ENCODE measurements at places on chromosomes 16 and 17.

- no peak for DNase-seq
These were observed 283.0 kb downstream of the MAF start for GRCh38 chr16:79317521-79317920.

DNA sequence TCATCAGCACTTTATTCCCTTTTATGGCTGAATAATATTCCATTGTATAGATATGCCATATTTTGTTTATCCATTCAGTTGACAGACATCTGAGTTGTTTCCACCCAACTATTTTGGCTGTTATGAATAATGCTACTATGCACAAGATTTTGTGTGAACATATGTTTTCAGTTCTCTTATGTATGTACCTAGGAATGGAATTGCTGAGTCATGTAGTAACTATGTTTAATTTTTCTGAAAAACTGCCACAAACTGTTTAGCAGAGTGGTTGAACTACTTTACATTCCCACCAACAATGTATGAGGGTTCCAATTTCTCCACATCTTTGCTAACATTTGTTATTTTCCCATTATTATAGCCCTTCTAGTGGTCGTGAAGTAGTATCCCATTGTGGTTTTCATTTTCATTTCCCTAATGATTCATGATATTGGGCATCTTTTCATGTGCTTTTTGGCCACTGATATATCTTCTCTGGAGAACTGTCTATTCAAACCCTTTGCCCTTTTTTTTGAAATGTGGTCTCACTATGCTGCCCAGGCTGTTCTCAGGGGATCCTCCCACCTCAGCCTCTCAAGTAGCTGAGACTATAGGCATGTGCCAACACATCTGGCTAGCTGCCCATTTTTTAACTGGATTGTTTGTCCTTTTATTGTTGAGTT is 26.3 kb downstream of the SMURF2 start:
- DNase-seq: no peak

DNA sequence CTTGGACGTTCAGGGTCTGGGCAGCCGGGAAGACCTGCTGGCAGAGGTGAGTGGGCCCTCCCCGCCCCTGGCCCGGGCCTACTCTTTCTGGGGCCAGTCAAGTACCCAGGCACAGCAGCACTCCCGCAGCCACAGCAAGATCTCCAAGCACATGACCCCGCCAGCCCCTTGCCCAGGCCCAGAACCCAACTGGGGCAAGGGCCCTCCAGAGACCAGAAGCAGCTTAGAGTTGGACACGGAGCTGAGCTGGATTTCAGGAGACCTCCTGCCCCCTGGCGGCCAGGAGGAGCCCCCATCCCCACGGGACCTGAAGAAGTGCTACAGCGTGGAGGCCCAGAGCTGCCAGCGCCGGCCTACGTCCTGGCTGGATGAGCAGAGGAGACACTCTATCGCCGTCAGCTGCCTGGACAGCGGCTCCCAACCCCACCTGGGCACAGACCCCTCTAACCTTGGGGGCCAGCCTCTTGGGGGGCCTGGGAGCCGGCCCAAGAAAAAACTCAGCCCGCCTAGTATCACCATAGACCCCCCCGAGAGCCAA is 8.6 kb upstream of the ABCC3 start:
- peak; percentile 75 for DNase-seq

GRCh38 chr17:78266771-78267170 is 35.3 kb downstream of the TMEM235 start:
- no peak for DNase-seq

- no peak for DNase-seq
These were observed 63.5 kb downstream of the PRMT7 start for GRCh38 chr16:68374246-68374805.

- DNase-seq: no peak
These were observed 78.7 kb upstream of the LGALS9 start for GRCh38 chr17:27552276-27552732.

DNA sequence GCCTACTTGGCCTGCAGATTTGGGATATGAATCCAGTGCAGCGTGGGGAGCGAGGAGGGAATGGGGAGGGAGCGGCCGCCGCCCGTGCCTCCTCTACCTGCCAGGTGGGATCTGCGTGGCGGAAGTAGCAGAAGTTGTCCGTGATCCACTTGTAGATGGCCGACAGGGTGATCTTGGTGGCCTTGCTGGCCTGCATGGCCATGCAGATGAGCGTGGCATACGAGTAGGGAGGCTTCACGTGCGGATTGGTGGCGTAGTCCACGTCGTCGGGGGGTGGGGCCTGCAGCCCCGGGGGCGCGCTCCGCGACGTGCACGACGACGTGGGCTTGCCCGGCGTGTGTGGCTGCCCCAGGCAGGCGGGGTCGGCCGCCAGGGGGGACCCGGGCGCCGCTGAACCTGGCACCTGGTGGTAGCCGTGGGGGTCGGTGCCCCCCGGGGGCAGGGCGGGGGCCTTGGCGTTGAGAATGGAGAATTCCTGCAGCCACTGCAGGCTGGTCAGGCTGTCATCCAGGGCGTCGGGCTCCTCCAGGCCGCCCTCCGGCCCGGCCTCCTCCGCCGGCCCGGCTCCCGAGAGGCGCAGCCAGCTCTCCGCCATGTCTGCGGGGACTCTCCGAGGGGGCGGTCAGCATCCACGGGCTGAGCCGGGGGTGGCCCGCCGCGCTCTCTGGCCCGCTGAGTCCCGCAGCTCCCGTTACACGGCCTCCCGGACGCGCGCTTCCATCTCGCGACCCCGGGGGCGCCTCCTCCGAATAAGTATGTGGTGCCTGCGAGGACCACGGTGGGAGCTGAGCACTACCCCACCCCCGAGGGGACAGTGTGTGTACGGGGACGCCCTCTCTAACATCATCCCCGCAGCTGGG is 1.0 kb downstream of the FOXJ1 start:
- DNase-seq: no peak

- no peak for DNase-seq
These were observed 151.1 kb downstream of the SDK2 start for GRCh38 chr17:73492821-73493814.

- DNase-seq: no peak
These were observed 16.5 kb upstream of the SOX9 start for GRCh38 chr17:72104164-72104862.

GRCh38 chr16:22008215-22009059 is 526 bp downstream of the MOSMO start:
- peak; percentile 36 for DNase-seq

- no peak for DNase-seq
These were observed 6.2 kb upstream of the TBKBP1 start for GRCh38 chr17:47687748-47688147.

DNA sequence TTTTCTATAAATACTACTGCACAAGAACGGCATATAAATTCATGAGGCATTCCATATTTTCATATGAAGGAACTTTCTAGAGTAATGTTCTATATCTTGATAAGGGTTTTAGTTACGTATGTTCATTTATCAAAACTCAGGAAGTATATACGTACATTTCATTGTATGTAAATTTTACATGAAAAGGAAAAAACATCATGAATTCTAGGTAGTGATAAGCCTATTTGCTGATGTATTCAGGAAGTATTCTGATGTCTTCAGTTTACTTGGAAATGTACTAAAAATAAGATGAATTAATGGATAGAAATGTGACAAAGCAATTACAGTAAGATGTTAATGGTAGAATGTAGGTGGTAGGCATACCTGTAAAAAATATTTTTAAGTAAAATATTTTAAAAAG is 4.7 kb downstream of the DGKE start:
- DNase-seq: no peak

DNA sequence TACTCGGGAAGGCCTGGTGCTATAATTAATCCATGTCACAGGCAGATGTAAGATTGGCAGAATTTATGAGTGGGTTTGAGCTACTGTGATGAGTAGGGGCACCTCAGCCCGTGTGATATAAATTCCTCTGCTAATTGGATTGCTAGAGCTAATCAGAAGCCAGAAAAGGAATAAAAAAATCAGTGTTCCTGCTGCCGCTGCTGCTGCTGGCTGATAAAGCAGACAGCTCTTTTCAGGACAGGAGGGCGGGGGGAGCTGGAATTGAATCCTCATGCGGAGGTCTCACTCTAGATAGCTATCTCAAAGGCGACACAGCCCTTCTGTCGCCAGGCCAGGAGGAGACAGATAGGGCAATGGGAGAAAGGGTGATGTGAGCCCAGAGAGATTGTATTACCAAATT is 182.7 kb upstream of the ZFHX3 start:
- DNase-seq: no peak

DNA sequence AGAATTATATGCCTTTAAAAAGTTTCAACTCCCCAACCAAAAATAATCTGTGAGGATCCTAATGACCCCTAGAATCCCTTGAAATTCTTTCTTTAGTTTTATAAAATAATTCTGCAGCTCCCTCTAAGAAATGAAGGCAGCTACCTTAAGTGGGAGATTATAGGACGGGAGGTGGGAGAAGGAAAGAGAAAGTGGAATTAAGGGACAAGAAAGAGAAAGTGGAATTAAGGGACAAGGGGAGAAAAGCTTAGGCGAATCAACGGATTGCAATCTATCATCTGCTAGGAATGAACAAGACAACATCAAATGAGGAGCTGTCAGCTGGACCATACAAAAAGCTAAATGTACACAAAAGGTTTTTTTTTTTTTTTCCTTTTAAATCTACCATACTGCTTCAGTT is 262.0 kb downstream of the ZFHX3 start:
- no peak for DNase-seq

DNA sequence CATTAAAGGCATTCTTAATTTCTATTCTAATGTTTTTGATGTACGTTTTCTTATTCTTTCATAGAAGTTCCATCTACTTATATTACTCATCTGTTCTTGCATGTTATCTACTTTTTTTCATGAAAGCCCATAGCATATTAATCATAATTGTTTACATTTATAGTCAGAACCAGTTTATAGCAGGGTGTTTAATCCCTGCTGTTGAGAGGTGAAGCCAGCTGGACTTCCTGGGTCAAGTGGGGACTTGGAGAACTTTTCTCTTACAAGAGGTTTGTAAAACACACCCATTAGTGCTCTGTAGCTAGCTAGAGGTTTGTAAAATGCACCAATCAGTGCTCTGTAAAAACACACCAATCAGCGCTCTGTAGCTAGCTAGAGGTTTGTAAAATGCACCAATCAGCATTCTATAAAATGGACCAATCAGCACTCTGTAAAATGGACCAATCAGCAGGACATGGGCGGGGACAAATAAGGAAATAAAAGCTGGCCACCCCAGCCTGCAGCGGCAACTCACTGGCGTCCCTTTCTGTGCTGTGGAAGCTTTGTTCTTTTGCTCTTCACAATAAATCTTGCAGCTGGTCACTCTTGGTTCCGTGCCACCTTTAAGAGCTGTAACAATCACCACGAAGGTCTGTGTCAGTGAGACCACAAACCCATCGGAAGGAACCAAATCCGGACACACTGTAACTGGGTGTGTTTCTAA is 120.6 kb downstream of the TANC2 start:
- DNase-seq: no peak

- DNase-seq: no peak
These were observed 15.5 kb downstream of the SPNS2 start for GRCh38 chr17:4514206-4514605.

DNA sequence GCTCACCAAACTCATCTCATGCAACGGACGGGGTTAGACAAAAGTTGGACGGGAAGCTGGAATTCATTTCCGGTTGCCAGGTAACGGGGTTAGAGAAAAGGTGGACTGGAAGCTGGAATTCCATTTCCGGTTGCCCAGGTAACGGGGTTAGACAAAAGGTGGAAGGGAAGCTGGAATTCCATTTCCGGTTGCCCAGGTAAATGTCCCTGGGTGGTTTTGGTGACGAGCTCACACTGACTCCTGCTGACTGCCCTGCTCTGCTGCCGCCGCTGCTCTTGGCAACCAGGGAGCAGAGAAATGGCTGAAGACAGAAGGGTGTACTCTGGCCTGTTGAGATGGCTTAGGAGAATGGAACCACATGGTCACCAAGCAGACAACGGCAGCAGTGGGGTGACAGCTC is 170.3 kb upstream of the RPH3AL start:
- peak; percentile 16 for DNase-seq

GRCh38 chr17:7712111-7712771 is 5.3 kb upstream of the DNAH2 start:
- peak; percentile 58 for DNase-seq

GRCh38 chr17:66441101-66441661 is 138.8 kb downstream of the PRKCA start:
- no peak for DNase-seq

- DNase-seq: no peak
These were observed 26.5 kb upstream of the FAAP100 start for GRCh38 chr17:81578561-81579225.

DNA sequence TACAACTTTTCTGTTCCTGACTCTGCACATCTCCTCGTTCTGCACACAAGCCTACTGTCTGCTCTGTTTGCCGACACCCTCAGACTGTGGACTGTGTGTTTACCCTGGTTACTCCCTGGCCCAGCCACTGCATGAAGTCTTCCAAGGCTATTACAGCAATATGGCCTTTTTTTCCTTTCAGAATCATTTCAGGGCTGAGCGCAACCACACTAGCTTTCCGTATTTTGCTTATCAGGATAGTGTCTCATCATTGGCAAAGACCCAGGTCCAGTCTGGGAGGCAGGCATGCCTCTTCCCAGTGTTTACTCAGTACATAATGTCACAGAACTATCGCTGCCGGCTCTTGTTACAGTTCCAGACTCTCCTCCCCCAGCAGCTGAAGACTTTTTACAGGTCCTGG is 10.1 kb downstream of the DNAH9 start:
- no peak for DNase-seq

DNA sequence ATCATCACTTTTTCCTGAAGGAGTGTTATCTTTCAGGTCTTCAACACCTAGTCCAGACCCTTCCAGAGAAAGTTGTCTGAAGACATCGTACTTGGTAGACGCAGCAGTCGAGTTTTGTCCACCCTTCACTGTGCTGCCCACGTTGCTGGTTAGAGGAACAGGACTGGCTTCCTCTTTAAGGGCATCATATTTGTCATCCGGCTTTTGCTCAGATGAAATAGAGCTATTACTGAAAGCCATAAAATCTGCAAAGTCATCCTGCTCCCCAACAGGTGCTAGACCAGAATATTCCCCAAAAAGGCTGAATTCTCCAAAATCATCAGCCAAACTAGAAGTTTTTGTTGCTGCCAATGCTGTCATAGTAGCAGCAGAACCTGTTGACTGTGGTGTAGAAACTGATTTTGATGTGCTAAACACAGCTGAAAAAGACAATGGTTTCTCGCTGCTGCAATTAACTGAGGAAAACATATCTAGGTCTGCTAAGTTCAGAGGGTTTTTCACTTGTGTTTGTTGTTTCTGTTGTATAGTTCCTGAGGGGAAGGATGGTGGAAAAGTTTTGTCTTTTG is 55.7 kb downstream of the SYNRG start:
- no peak for DNase-seq

DNA sequence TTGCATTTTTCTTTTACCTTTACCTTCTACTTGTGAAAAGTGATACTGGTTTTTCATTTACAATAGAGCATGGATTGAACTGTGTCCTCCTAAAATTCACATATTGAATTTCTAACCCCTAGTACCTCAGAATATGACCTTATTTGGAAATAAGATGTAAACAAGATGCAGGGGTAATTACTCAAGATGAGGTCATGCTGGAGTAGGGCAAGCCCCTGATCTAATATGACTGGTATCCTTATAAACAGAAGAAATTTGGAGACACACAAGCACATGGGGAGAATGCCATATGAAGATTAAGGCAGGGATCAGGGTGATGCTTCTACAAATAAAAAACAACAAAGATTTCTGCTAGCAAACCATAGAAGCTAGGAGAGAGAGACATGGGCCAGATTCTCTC is 12.2 kb downstream of the MYH13 start:
- DNase-seq: no peak

- peak; percentile 73 for DNase-seq
These were observed at the start of gene CHRNB1 for GRCh38 chr17:7444682-7445618. Gene CHRNB1, plus strand, starts transcription at chr17:7445061. Its CDS starts 67 bp downstream, at chr17:7445128.

GRCh38 chr16:56226845-56227525 is 35.7 kb downstream of the GNAO1 start:
- DNase-seq: no peak

GRCh38 chr17:34665819-34666763 is 86.7 kb downstream of the TMEM132E start:
- no peak for DNase-seq

Measured in neural crest cell (in vitro differentiated cells).